ENCODE measurements at places on chromosomes 6 and 20. TPM values are rescaled to one million over a fixed set of nuclear protein-coding genes. Genes with fewer than 3 reads are reported as not detected.

The BPIFB4 gene
- polyA plus RNA-seq, result not detected

GRCh38 chr6:43331891-43332290 lies 23.3 kb upstream of the CRIP3 start:
- DNase-seq, result no peak

The LY6G6F gene
- polyA plus RNA-seq, result 0.44 TPM

DNA sequence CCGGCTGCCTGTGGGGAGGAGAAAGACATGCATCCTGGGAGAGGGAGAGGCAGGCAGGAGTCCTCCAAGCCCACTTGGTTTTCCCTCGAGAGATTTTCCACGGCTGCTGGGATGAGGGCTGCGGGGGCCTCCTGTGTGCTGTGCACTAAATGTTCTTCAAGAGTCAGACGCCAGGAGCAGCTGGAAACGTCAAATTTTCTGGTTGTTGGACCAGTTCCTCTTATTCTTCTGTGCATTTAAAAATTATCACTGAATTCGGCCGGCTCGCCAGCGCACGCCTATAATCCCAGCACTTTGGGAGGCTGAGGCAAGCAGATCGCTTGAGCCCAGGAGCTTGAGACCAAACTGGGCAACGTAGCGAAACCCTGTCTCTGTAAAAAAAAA lies 32.8 kb upstream of the NTSR1 start:
- DNase-seq, result no peak

GRCh38 chr6:145948328-145948727 lies 15.8 kb downstream of the SHPRH start:
- DNase-seq, result no peak

The HCRTR2 gene
- polyA plus RNA-seq, result 0.37 TPM

The PKIB gene
- 2.3 TPM for polyA plus RNA-seq

DNA sequence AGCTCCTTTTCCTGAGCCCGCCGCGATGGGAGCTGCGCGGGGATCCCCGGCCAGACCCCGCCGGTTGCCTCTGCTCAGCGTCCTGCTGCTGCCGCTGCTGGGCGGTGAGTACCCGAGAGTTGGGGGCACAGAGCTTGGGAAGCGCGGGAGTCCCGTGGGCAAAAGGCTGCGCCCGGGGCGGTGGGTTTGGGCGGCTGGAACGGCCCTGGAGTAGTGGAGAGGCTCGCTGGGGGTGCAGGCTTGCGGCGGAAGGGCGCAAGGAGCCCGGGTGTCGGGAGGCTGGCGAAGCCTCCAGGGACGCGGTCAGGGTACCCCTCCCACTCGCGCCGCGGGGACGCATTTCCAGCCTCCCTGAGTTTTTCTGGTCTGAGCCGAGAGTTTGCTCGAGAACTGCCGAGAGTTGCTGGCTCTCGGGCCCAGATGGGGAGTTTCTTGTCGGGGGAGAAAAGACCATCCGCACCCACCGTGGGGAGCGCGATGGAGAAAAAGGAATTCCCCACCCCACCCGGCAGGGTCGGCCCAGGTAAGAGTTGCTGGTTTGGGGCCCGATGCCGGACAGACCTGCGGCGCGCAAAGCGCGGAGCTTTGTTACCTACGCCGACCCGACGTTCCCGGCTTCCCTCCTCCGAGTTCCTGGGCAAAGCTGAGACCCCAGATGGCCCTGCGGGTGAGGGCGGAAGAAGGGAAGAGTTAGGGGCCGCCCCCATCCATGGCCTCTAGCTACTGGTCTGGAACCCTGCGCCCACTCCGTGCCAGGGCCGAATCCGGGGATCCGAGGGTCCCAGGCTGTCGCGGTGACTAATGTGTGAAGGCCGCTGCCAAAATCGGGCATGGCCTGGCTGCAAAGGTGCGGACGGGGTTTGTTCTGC lies 584 bp downstream of the PTK7 start:
- DNase-seq, result no peak

The PAX1 gene
- 0.06 TPM for polyA plus RNA-seq

DNA sequence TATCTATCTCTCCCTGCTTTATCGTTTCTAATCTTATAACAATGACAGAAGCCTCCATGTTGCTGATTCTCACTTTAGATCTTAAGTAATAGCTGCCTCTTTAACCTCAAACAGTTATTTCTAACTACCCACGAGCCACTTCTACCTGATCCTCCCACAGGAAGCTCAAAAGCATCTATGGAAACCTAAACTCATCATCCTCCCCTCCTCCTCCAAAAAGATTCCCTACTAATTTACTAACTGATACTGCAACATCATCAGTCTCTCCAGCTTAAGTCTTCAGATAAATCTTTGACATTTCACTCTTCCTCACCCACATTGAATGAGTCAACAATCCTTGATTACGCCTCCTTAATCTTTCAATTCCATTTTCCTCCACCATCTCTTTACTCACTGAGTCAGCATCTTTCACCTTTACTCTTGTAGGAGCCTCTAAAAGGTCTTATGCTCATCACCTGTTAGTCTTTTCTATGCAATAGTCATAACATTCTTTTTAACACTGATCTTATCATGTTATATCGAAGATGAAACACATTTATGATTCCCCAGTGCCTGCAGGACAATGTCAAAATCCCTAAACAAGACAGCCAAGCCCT lies 526.7 kb upstream of the CDH4 start:
- DNase-seq, result no peak

DNA sequence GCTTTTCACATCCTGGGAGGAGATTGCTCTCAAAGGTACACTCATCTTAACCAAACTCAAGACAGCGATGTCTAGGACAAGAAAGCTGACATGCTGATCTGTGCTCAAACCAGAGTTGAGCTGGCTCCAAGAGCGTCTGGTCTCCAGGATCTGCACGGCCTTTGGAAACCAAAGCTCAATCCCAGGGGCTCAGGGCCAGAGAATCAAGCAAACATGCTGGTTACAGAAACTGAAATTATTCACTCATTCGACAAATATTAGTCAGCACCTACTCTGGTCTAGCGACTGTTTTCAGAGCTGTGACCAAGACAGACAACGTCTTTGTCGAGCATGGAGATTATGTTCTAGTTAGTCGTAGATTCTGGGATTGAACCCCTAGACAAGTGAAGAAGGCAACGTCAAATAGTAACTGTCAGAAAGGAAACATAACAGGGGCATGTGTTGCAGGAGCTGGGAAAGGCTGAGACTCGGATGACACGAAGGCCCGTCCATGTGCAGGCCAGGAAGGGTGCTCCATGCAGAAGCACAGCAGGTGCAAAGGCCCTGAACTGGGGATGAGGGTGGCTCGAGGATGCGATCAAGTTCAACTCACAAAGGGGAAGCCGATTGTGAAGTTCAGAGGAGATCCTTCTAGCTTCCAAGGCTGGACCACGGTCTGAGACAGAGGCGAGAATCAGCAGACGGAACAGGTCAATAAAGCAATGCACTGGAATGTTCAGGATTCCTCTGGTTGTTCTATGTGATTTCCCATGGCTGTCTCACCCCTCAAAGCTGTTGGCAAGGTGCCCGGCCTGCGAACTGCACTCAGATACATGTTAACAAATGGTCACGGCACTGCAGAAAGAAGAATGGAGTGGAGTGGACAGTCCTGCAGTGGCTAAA lies 12.5 kb upstream of the PCK1 start:
- no peak for DNase-seq

DNA sequence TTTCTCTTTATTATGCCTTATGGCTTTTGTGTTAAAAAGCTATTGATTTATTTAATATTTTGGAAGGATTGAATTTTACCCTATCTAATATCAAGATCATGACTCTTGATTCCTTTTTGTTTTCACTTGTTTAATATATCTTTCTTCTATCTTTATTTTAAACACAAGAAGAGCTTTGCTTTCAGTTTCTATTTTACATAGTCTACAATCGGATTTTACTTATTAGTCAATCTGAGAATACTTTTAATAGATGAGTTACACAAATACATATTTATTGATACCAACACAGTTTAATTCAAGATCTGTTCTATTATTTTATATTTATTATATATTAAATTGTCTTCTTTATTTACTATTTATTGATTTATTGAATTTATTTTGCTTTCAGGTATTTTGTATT lies 218.8 kb downstream of the ESR1 start:
- DNase-seq, result no peak

DNA sequence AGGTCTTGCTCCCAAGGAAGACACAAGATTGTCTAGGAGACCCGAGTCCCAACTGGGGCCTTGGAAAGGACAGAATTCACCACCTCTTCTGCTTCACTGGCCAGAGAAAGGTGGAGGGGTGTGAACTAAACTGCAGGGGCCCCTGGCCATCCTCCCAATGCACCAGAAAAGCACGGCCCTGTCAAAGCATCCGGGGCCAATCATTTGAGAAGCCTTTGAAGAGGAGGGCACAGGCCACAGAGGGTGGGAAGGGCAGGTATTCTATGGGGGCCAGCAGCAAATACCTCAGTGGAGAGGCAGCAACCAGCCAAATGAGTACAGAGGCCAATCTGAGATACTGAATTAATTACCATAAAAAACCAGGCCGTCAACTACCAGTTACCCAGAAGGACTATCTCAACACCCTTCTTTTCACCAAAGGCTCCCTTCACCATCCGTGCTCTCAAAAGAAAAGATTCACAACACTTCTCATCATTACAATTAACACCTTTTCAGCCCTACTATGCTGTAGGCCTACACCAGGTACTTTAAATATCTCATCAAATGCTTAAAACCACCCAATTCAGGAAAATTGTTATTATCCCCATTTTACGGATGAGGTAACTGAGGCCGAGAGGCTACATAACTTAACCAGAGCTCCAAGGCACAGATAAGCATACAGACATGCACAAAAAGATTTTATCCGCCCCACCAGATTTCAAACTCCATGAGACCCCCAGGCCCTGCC lies 50.7 kb downstream of the TRERF1 start:
- DNase-seq, result no peak

- no peak for DNase-seq
These were observed 31.1 kb upstream of the SLC35D3 start for GRCh38 chr6:136890986-136891385.

GRCh38 chr6:107128175-107128574 lies 12.9 kb upstream of the BEND3 start:
- DNase-seq, result no peak

GRCh38 chr6:72683797-72684196 lies 61.9 kb downstream of the KCNQ5 start:
- DNase-seq, result no peak

GRCh38 chr6:36735110-36736071 lies 37.8 kb downstream of the RAB44 start:
- DNase-seq, result no peak

The PPIL4 gene
- polyA plus RNA-seq, result 53.2 TPM

The FLOT1 gene
- polyA plus RNA-seq, result 139 TPM

The MBOAT1 gene
- 25.0 TPM for polyA plus RNA-seq

- DNase-seq, result no peak
These were observed 16.6 kb downstream of the KIF3B start for GRCh38 chr20:32294071-32294470.

DNA sequence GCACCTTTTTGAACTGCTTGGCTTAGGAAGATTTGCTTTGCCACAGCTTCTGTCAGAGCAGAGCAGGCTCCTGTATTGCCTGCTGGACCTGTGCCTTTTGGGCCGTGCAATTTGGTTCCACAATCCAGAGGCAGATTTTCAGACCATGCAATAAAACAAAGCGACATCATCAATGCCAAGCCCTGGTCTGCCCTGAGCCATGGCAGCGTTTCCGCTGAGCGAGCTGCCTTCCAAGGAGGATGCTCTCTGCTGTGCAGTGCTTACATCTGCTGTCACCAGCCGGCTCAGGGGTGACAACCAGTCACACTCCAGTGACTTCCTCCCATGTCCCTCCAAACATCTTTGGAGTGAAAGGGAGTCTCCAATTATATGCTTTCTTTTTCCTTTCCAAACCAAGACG lies 282.2 kb downstream of the CDH26 start:
- no peak for DNase-seq

- no peak for DNase-seq
These were observed 56.3 kb upstream of the OLIG3 start for GRCh38 chr6:137550535-137550934.
